Bronchial epithelial cell (primary cell): ENCODE measurements at places on chromosomes 1 and 21.

DNA sequence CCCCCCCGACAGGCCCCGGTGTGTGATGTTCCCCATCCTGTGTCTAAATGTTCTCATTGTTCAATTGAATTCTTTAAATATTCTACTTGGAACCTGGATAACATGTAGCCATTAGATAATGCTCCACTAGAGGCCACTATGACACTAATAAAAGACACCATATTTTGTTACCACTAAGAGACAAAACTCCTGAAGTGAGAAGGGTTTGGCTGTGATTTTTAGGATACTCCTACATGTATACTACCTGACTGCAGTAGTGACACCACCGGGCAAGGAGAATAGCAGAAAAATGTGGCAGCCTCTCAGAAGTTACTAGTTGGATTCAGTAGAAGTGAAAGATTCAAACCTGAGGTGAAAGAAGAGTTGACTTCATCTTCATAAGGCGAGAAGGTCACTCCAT lies 36.0 kb downstream of the F5 start:
- DNase-seq: peak; percentile 62

DNA sequence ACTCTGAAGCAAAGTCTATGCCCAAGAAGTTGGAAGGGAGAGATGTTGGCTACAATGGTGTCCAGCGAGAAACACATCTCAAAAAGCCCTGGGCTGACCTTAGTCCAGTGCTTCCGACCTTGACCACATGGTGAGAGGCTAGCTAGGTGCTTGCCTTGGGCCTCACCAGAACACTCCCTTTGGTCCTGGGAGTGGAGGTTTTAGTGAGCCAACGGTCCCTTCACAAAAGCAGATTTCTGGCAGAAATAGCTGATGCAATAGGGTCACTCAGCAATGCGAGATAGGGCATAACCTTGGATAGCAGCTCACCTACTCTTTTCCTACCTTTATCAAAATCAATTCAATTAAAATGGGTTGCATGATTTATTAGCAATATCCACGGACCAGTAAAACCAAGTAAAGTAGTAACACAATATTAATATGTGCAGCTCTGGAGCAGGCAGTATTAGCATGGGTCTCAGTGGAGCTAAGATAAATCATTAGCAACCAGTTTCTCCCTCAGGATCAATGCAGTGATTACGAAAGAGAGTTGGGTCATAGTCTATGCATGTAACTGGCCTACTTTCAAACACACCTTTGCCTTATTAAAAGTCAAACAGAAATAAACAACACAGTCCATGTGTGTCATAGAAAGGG lies 1.9 kb downstream of the SLC30A10 start:
- DNase-seq: peak; percentile 62

DNA sequence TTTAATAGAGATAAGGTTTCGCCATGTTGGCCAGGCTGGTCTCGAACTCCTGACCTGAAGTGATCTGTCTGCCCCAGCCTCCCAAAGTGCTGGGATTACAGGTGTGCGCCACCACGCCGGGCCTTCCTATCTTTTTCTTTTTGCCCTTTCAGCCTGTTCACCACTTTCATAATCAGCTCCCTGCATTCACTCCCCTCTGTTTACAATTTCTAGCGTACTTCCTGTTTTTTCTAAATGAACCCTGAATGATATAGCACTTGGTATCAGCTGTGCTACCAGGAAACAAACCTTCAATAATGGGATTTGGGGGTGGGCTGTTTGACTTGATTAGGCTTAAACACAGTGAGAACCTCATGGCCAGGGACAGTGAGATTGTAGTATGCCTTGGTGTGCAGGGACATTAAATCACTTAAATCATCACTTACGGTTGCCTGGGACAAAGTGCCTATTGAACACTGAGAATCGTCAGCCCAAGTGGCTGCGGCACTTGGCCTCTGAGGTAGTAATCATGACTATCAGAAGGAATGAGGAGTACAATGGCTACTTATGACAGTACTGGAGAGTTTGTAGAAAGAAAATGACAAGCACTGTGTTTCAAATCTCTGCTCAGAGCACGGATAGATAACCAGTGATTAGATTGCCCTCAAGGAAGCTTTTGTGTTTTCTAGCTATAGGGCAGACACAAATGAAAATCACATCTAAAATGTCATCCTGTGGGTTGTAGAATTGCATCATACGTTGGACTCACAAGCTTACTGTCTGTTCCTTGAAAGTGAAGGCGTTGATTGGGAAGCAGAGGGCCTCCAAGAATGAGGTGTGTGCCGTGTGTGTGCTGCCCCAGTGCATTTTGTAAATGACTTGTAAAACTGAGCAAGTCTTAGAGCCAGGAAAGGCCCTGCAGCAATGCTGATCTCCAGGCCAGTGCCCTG lies 661.8 kb downstream of the MATN1 start:
- no peak for DNase-seq

DNA sequence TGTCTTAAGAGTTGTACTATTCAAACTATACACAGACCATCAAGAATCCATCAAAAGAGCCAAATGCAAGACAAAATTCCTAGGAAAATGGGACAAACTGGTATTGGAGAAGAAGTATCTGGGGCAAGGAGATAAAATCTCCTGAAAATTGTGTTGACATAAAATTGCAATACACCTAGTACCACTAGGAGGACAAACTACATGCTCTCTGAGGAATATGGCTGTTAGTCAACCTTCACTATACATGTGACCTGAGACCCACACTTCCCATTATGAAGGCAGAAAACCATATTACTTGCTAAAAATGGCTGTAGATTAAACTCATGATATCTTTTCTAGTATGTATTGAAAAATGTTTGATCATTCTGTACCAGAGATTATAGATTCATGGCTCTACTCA lies 30.0 kb downstream of the IRF2BP2 start:
- peak; percentile 55 for DNase-seq

- DNase-seq: peak; percentile 55
These were observed 137.7 kb downstream of the COL11A1 start for GRCh38 chr1:102970496-102971078.

DNA sequence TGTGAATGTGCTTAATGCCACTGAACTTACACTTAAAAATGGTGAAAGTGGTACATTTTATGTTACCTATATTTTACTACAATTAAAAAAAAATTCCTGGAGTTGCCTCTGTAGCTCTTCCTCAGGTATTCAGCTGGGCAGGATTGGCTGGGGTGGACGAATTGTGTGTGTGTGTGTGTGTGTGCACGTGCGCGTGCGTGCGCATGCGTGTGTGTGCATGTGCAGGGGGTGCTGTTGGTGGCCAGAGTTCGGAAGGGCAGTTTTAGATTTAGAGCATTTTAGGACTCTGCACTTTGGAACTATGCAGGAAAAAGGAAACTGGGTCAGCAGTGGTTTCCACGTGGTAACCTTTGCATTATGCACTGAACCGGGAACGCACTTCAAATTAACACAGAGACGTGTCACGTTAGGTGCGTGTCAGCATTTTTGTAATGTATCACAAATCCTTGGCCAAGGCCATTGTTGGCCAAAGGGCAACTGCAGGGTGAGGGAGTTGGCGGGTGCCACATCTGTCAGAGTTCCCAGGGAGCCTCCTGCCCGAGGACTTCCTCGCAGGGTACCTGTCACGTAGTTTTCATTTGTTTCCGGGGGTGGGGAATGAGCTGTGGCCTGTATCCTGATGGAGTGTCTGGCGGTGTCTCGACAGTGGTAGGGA lies 312.8 kb downstream of the CAMTA1 start:
- DNase-seq: no peak

DNA sequence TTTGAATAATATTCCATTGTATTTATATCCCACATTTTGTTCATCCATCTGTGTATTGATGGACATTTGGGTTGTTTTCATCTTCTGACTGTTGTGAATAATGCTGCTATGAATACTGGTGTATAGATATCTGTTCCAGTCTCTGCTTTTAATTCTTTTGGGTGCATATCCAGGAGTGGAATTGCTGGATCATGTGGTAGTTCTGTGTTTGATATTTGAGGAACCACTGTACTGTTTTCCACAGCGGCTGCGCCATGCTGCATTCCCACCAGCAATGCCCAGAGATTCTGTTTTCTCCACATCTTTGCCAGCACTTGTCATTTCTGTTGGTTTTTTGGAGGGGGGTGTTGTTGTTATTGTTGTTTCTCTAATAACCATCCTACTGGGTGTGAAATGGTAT lies 131.6 kb upstream of the KIF26B start:
- DNase-seq: no peak

GRCh38 chr21:41972511-41973205 lies 18.8 kb upstream of the C2CD2 start:
- no peak for DNase-seq

DNA sequence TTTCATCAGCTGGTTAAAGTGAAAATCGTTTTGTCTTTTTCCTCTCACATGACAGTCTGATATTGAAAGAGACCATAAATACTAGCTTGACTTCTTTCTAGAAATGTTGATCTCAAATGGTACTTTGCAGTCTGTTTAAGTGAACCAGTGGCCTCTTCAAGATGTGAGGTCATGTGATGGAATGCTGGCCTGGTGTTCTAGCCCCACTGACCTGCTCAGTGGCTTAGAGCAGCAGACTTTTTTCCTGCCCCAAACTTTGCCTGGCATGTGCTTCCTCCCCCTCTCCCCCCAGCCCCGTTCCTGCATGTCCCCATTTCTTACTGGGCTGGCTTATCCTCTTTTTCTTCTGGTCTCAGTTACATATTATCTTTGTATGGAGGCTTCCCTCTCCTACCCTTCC lies 34.3 kb downstream of the ZYG11A start:
- no peak for DNase-seq

DNA sequence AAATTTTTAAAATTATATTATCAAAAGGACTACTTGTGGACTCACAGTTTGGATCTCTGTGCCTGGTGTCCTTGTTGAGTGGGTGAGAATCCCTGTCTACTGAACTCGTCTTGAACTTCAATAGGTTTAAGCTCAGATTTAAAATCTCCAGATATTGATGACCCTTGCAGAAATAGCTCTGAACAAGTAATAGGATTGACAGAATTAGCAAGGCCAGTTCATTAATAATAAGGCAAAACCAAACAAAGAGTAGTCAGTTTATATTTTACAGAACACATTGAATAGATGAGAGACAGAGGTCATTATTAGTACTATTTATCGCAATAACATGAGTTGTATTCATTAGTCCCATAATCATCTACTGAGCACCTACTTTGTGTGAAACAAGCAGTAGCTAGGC lies at the start of gene PDC:
TSS of gene PDC (minus strand) at position 101 of the 400 bp plus-strand sequence. CDS start 11,655 bp downstream, outside the sequence.
- DNase-seq: no peak

DNA sequence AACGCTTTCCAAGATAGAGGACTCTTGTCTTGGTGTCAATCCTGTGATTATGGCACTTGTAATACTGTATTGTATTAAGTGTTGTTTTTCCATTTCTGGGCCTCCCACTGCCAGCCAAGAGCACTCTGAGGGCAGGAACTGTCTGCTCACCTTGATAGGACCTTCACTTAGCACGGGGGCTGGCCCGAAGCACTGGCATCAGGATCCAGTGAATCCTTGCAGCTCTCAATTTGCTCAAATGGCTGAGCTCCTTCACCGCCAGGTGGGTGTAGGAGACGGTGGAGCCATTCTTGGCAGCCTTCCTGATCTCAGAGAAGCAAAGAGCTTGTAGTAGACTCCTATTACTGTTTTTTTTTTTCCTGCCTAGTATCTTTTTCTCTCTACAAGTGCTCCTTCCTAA lies 17.7 kb downstream of the MECR start:
- DNase-seq: no peak

GRCh38 chr21:15667819-15668218 lies 62.0 kb upstream of the USP25 start:
- DNase-seq: no peak

GRCh38 chr1:171298696-171299095 lies 15.3 kb upstream of the FMO4 start:
- DNase-seq: no peak

GRCh38 chr1:6776895-6777294 lies 8.4 kb upstream of the CAMTA1 start:
- DNase-seq: no peak

- DNase-seq: no peak
These were observed 376.7 kb upstream of the ADGRL2 start for GRCh38 chr1:81424061-81424460.

DNA sequence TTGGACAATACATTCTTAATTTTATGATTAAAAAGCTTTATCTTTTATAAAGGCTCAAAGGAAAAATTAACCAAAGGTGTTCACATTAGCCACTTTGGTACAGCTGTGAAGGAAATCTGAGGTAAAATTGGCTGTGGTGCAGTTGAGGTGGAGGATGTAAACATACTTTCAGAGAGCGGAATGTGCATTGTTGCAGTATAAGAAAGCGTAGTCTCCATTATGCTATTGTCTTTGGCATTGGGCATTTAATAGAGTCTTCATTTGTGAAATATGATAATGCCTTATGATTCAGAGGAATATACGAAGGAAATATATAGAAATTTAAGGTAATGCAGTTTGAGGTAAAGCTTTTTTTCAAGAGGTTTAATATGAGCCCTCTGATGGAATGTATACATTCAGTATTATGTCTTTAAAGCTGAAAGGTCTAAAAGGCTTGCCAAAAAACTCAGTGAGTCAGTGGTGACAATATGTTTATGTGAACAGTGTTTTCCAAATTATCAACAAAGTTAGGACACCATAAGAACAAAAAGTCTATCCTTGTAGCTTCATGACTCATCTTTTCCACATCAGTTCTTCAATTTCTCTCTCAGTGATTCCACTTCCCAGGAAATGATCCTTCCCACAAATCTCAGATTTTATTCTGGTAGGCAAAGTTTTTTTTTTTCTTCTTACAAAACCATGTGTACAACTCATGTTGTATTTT lies 26.9 kb upstream of the DDR2 start:
- DNase-seq: peak; percentile 95

DNA sequence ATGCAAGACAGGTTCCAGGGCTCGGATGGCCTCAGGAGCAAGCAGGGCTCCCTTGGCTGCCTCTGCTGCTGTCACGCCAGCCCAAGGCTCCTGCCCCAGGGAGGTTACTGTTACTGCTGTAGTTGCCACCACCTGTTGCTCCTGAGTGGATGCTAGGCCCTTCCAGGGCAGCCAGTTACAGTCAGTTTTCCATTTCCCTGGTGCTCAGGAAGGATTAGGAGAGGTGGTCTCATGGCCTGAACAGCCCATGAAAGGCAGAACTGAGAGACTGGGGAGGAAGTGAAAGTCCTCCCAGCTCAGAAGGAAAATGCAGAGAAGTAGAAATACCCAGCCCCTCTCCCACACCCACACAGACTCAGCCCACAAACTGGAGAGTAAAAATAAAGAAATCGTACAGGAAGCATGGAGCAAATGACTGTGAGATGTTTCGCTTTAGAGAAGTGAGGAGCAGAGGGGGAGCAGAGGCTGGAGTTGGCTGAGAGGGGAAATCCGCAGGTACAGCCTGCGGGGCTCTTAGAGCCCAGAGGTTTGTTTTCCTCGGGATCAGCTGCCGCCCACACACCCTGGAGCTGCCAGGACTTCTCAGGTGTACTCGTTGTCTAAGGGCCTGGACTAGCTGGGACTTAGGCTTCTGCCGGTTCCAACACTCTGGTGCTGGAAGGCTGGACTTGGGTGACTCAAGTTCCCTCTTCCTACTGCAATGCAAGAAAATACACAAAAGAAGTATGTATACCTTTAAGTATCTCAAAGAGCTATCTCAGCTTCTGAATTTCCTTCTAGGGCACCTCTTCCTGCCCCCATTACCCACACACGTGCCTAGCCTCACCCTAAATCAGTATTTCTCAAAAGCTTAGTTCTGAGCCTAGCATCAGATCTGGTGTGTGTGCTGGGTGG lies 2.3 kb downstream of the IL6R start:
- DNase-seq: peak; percentile 89
